ENCODE measurements at places on chromosomes 2 and 18. TPM values are rescaled to one million over a fixed set of nuclear protein-coding genes. Genes with fewer than 3 reads are reported as not detected.

GRCh38 chr2:46034535-46034934 is 262.7 kb upstream of the EPAS1 start:
- peak; percentile 55 for DNase-seq

- no peak for DNase-seq
Measured at GRCh38 chr18:46877329-46877987, 39.8 kb downstream of the PIAS2 start.

- no peak for DNase-seq
Measured at GRCh38 chr2:33363325-33364298, 112.8 kb upstream of the RASGRP3 start.

- peak; percentile 34 for DNase-seq
Measured at GRCh38 chr2:12619975-12620374, 96.8 kb upstream of the TRIB2 start.

GRCh38 chr2:62858231-62858832 is 152.8 kb downstream of the EHBP1 start:
- DNase-seq, result no peak

DNA sequence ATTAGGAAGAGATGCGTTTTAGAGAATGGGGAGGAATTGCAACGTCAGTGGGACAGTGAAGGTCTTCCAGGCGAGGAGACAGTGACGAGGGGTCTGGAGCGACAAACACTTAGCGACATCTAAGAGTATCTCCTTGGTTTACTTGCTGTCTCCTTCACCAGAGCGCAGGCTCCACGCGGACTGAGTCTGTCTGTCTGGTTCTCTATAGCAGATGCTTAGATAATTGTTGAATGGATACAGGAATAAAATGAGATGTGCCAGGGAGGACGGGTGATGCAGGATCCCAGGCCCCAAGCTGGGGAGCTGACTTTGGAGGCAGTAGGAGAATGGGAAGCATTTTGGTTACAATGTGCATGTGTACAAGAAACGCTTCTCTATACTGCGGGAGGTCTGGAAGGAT is 56.9 kb upstream of the SMAD7 start:
- DNase-seq, result no peak

The GRB14 gene
- 27.8 TPM for total RNA-seq

The CYP26B1 gene
- total RNA-seq, result 4.2 TPM
